Mucosa of descending colon (tissue), 3 donors: ENCODE measurements at places on chromosomes 6 and 20. TPM values are rescaled to one million over a fixed set of nuclear protein-coding genes. Genes with fewer than 3 reads are reported as not detected.

DNA sequence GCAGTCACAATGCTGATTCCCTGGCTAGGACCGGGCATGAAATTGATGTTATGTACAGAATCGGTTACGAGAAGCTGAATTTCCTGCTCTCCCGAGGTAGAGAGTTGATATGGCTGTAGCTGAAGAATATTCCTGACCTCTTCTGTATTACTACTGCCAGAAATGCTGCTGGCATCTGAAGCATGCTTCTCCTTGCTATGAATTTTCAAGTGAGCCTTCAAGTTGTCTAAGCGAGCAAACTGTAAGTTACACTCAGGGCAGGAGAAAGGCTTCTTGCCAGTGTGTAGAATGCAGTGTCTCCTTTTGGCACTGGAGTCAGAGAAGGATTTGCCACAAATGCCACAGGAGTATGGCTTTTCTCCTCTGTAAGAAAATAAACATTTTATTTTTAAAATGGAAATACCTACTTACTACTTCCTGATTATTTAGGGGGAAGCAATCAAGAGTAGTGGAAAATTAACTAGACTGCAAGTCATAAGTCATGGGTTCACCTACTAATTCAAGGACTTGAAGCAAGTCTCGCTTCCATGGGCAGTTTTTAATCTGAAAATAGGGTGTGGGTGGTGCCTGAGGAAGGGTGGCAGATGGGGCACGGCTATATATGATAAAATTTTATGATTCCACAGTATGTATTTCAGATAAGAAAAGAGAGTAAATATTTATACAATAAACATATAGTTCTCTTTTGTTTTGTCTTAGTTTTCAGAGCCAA lies 10.8 kb upstream of the MICAL1 start:
- DNase-seq, result no peak

- no peak for DNase-seq
Observed at GRCh38 chr6:144696610-144697368, 411.7 kb downstream of the UTRN start.

- DNase-seq, result no peak
Observed at GRCh38 chr6:129844118-129844891, 16.8 kb downstream of the TMEM244 start.

DNA sequence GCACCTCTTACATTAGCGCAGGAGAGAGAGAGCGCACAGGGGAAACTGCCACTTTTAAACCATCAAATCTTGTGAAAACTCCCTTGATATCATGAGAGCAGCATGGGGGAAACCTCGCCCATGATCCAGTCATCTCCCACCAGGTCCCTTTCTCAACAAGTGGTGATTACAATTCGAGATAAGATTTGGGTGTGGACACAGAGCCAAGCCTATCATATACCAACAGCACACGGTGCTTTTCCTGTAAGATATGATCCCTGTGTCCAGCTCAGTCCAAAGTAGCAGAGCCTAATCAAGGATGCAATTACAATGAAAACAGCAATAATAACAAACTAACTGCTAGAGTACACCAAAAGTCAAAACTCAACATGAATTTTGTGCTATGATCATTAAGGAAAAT lies 148.7 kb upstream of the TCF21 start:
- no peak for DNase-seq

GRCh38 chr20:19609642-19610223 lies 148.3 kb upstream of the RIN2 start:
- DNase-seq, result no peak

DNA sequence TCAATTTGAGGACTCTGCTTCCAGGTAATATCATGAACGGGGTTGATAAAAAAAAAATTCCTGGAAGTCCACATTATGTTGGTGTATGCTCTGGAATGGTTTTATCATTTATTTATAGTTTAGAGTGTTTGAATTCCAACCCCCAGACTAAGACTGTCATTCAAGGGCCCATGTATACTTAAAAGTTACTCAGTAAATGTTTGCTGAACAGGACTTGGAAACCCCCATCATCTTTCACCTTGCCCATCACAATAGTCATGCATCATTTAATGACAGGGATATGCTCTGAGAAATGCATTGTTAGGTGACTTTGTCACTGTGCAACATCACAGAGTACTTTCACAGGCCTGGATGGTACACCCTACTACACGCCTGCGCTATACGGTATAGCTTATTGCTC lies 104.8 kb downstream of the ATXN1 start:
- no peak for DNase-seq

TFEB gene
- total RNA-seq, result 35.2 TPM

- DNase-seq, result no peak
Observed at GRCh38 chr6:49548613-49549304, 1.7 kb upstream of the C6orf141 start.
